Activated gamma-delta T cell treated with anti-CD3 and anti-CD28 coated beads, Interleukin-2, amount 50 U/mL, for 16 hours (primary cell): ENCODE measurements at places on chromosomes 5 and 9.

- no peak for DNase-seq
Observed at GRCh38 chr5:115461093-115461492, 83.5 kb downstream of the FEM1C start.

- DNase-seq, result no peak
Observed at GRCh38 chr9:78791779-78792178, 494.9 kb downstream of the PSAT1 start.

GRCh38 chr5:3729631-3730030, 134.0 kb downstream of the IRX1 start:
- no peak for DNase-seq

DNA sequence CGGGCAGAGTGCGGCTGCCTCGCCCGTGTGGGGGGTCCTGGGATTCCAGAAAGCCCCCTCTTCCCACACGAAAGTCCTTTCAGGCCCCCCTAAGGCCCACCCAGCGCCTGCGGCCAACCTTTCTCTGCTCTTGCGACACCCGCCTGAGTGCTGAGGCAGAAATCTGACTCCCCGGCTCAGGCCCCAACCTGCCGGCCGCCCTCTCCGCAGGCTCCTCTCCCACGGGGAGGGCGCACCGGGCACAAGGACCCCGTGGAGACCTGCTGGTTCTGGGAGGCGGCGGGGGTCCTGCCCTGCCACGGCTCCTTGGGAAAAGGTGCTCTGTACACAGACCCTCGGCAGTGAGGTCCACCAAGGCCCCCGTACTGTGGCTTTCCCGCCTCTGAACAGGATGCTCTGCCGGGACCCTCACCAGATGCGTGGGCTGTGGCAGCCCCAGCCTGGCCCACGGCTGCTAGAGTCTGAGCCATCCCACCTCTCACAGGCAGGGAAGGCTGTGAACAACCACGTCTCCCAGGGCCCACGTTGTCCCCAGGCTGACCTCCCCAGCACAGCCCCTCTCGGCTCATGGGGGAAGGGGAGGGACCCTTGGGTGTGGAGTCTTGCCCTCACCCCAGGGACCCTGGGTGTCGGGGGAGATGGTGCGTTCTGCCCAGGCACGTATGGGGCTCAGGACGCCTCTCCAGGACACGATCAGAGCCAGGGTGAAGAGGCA, 41.5 kb upstream of the EGFL7 start:
- no peak for DNase-seq

GRCh38 chr9:17116400-17116837, 18.4 kb upstream of the CNTLN start:
- DNase-seq, result no peak

DNA sequence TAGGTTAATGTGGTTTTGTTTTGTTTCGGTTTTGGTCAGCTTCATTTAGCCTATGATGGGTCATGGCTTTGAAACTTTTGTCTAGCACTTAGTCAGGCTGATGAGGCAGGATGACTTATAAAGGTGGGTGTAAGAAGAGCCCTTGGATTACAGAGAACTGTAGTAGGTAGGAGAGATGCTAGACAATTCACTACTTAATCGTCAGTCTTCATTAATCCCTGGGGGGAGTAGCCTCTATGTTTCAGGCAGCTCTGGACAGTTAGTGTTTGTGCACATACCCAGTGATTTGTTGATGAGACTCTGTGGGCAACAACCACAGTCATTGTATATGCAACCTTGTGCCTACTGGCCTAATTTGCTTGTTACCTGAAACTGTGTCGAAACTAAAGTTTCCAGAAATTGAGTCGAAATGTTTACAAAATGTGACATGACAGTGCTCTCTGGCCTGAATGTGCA, 113.3 kb downstream of the MTREX start:
- DNase-seq, result no peak

DNA sequence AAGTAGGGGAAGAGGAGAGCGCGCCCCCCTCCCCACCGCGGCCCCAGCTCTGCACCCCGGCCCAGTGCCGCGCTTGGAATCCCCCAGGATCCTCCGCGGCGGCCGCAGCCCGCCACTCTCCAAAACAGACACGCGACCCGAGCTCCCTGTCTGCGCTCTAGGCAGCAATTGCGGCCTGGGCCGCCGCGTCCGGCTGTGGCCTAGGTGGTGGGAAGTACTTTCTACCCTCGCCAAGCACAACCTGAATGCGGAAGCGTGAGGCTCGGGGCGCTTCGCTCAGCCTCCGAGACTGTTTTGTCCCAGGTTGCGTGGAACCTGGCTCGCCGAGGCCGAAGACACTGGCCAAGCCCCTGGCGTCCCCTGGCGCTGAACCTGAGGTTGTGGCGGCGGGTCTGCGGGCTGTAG, 3.3 kb upstream of the FOXB2 start:
- no peak for DNase-seq

DNA sequence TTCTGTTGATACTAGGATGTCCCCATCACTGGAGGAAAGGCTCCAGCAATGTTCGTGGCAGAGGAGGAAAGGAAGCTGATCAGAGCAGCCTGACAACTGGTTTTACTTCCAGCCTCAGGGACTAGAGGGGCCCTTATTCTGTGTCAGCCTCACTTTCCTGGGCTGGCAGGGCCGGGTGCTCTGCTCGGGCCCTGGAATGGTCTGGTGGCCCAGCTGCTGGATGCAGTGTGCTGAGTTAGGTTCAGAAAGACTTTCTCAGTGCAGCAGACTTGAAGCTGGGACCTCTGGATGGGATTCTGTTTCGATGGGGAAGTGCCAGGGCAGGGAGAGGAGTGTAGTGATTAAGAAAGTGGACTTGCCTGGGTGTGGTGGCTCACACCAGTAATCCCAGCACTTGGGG, 81.0 kb downstream of the MACROH2A1 start:
- DNase-seq, result no peak

- no peak for DNase-seq
Observed at GRCh38 chr5:161190086-161190485, 338.1 kb upstream of the ATP10B start.

DNA sequence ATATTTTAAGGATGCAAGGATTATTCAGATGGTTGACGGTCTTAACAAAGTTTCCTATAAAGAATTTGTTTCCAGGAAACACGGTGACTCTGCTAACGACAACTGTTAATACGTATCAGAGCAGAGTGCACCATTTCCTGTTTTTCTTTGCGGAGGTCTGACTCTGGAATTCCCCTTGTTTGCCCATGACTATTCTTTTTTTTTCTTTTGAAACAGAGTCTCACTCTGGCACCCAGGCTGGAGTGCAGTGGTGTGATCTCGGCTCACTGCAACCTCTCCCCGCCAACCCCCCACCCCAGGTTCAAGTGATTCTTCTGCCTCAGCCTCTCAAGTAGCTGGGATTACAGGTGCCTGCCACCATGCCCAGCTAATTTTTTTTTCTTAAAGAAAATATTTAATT, 115.9 kb downstream of the CDC42SE2 start:
- peak; percentile 63 for DNase-seq

DNA sequence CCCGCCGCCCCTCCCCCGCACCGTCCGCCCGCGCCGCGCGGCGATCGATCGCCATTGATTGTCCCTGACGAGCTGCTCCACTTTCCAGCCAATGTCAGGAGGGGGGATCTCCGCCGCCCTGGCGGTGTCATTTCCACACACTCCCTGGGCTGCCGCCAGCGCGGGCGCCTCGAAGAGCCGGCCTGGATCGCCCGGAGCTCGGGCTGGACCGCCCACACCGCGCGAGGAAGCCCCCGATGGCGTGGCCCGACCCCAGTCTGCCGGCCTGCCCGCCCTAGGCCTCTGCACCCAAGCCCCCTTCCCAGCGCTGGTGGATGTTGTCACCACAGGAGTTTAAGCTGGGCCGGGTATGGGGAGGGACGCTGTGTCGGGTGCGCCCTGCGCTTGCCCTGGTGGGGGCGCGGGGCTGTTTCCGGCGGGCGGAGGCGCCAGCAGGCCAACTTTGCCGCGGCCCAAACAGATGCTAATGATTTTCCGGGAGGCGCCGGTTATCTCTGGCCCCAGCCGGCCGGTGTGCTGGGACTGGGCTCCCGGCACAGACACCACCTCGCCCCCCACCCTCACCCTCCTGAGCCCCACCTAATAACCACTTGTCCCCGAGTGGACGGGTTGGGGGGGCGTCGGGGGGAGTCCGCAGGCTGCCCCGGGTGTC, 10.6 kb upstream of the CXXC5 start:
- peak; percentile 49 for DNase-seq

DNA sequence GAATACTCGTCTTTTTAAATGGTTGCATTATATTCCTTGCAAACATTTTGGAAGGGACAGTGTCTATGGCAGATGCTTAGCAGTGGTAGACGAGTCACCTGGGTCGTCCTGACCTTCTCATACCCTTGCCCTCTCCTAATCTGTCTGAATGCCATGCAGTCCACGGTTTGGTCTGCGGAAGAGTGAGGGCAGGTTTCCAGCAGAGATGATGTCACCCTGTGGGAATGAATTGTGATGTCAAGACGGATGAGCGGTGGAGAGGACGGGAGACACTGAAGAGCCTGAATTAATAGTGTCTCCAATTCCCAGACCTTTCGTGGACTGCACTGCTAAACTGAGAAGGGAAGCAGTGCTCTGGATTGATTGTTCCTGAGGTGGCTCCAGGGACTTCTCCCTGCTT, 329.0 kb upstream of the PANK3 start:
- no peak for DNase-seq

GRCh38 chr5:19322716-19323485, 665.1 kb downstream of the CDH18 start:
- DNase-seq, result no peak

GRCh38 chr5:68216245-68217046, 890 bp downstream of the PIK3R1 start:
- DNase-seq, result peak; percentile 34

DNA sequence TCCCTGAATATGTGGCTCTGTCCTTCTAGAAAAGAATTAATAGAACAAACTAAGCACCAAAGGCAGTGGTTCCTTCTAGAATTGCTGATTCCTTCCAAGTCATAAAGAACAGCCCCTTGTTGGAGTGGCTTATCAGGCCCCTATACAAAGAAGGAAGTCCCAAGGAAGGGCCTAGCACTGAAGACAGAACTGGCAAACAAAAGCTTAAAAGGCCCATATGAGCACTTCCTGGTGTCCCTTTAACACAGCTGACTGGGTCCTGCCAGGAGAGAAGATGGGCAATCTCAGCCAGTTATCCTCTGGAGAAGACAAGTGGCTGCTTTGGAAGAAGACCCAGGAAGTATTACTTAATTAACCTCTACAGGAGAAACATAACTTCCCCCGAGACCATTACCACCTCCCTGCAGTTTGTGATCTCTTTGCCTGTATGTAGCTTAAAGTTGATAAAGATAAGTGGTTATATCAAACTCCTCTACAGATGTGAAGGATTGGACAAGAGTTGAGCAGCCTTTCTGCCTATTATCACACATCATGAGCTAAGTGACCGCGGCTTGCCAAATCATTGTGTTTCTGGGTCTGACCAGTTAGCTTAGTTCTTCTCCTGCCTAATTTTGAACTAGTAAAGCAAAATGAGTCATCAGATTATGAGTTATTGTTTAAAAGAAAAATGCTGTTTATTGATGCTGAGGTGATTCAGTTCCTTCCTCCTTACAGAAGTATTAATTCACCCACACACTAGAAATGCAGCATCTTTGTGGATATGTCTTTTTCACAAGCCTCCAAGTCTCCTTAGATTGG, 13.3 kb upstream of the STING1 start:
- DNase-seq, result no peak

GRCh38 chr9:85742597-85742936, 813 bp upstream of the AGTPBP1 start:
- DNase-seq, result no peak

DNA sequence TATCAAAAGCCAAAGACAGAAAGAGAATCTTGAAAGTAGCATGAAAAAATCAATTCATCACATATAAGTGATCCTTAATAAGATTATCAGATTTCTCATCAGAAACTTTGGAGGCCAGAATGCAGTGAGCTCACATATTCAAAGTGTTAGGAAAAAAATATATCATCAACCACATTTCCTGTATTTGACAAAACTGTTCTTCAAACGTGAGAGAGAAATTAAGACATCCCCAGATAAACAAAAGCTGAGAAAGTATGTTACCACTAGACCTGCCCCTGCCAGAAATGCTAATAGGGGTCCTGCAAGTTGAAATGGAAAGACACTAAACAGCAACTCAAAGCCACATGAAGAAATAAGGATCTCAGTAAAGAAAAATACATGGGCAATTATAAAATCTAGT, 29.9 kb downstream of the HACD4 start:
- no peak for DNase-seq

DNA sequence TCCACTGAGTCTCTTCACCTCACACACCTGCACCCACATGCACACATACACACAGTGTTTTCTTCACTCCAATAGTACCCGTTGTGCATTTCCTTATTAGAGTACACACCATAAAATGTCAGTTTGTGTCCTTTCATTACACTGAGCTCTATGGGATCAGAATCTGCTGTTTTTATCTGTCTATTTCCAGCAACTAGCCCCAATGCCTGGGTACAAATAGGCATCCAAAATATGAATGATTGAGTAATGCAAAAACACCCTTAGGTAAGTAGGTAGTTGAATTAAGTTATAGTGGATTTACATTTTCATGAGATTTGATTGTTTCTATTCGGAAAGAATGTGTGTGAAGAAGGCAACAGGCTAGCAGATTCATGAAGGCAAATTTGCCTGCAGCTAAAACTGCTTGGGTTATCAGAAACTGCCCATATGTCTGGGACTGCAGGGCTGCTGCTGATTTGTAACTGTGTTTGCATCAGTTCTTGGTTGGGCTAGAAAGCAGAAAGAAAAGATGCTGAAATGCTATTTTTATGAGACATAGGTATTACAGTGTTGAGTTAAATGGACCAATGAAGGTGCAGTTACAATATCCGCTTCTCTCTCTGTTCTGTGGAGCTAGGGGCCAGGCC, 26.9 kb downstream of the PPP3R2 start:
- no peak for DNase-seq

DNA sequence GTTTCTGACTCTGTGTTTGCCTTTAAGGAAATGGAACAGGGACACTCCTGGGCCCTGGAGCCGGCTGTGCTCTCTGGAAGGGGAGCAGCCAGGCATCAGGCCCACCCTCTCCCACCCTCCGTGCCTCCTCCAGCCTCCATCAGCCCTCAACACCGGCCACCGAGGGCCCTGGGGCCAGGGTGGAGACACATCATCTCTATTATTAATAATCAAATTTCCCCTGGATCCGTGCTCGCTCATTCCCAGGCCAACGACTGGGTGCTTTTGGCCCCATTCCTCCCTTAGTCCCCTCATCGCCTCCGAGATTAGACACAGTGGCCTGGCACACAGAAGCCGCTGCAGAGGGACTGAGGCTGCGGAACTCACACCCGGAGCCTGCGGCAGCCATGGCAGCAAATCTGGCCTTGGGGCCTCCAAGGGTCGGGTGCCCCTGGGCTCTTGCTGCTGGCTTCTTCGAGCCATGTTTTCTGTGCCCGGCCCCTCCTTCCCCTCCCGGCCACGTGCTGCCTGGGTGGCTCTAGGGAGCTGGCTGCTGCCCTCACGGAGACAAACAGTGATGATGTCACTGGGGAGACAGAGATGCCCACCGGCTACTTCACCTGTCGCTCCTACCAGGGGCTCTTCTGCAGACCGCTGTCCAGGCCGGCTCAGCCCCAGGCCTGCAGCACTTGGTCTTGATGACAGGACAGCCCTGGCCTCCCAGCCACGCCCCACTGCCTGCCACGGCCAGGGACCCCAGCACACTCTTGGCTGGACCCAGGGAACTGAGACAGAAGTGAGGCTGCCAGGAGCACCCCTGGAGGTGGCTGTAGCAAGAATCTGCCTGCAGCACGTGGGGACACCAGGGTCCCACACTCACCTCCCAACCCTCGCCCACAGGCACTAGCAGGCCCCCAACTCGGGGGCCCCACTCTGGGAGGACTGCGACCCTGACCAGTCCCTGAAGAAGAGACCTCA, 76.6 kb upstream of the PPP1R26 start:
- DNase-seq, result no peak
